NCI-H510A treated with DMSO at 0.1 percent for 48 hours (cell line): ENCODE measurements at places on chromosomes 5 and 9.

- DNase-seq = no peak
These were observed 5.3 kb downstream of the SLC34A1 start for GRCh38 chr5:177389241-177390169.

DNA sequence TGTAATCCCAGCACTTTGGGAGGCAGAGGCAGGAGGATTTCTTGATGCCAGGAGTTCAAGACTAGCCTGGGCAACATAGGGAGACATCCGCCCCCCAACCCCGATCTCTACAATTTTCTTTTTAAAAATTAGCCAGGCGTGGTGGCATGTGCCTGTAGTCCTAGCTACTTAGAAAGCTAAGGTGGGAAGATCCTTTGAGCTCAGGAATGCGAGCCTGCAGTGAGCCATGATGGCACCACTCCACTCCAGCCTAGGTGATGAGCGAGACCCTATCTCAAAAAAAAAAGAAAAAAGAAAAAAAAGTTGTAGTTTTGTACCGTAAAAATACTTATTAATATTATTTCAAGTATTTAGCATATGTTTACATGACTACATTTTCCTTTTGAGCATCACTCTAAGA, 29.3 kb downstream of the TSSK1B start:
- no peak for DNase-seq

GRCh38 chr9:134252084-134252830, 74.0 kb upstream of the RXRA start:
- DNase-seq = no peak

- no peak for DNase-seq
These were observed 182.9 kb downstream of the ARHGEF28 start for GRCh38 chr5:73808911-73809310.

- no peak for DNase-seq
These were observed 134.3 kb downstream of the MEF2C start for GRCh38 chr5:88748666-88749065.

DNA sequence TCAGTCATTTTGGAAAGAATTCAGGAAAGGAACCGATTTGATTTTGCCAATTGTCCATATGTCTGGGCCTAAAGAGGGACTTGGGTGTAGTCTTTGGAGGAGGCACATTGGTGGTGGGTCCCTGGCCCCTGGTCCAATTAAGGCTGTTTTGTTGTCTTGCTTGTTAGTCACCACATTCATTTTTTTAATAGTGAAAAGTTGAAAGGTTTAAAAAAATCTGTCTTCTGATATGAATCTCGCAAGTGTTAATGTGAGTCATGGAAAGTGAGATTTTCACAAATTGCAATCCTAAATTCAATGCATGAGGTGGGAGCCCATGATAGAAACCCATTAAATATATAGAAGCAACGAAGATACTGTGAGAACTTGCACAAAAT, 165.9 kb upstream of the OTULINL start:
- no peak for DNase-seq

GRCh38 chr9:104611213-104611612, 5.8 kb upstream of the OR13C2 start:
- no peak for DNase-seq

DNA sequence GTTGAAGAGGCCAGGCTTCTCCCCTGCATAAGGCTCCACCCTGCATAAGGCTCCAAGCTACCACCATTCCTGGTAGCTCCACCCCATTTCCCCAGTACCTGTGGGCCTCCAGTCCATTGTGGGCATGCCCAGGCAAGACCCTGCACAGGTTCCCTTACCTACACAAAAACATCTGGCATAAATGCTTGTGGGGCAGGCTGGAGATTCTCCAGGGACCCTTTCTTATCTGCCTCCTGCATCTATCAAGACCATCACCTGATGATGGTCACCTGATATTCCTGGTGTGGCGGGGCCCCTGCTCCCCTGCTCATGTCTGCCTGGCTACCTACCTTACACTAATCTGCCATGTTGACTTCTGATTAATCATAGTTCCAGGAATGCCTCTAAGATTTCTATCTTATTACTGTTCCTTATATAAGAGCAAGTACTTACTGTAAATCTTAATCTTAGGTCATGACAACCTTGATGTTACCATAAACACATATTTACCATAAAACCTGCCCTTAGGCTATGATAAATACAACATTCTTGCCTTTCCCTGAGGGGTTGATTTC, 41.0 kb downstream of the FGD3 start:
- DNase-seq = no peak

GRCh38 chr9:100479820-100480219, 6.9 kb downstream of the TMEFF1 start:
- no peak for DNase-seq

GRCh38 chr5:113505181-113505580, 8.3 kb upstream of the YTHDC2 start:
- no peak for DNase-seq

DNA sequence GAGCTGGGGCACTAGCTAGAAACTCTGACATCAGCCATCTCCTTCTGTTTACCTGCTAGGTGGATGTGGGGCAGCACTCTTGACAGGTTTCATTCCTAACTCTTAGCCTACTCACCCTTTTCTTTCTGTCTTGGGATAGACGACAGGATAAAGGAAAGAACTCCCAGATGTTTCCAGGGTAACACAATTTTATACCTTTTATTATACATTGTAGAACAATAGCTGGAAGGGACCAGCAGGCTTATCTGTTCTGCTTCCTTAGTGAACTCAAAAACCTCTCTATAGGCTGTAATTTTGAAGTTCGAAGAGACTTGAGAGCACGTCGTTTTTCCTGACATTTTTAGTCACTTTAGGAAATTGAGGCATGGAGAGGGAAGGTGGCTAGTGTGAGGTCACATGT, 13.2 kb downstream of the SPTAN1 start:
- no peak for DNase-seq

DNA sequence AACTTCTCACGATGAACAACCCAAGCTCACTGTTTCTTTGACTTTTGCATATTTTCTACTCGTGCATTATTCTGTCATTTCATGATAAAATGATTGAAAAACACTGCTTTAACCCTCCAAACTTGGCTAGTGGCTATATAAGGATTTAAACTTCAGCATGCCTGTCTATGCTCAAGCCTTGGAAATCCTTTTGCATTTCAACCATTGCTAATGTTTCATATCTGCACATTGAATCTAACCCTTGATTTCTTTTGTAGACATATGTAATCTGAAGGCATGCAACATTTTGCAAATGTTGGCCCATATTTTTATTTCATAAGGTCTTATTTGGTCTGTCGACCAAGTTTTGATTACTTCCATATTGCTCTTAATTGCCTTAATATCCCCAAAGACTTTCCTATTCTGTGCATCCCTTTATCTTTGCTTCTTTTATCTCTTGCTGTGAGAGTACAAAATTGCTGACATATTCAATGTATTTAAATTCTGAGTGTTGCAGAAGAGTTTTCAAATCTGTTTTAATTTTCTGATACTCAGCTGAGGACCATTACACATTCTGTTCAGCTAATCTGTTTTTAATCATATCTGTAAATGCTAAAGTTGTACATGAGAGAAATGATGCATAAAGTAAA, 403.7 kb upstream of the ZNF608 start:
- DNase-seq = no peak

- DNase-seq = peak; percentile 7
These were observed 2.0 kb upstream of the CCL27 start for GRCh38 chr9:34664281-34665066.

- DNase-seq = no peak
These were observed 103.1 kb downstream of the ATG10 start for GRCh38 chr5:82074950-82075349.

- DNase-seq = no peak
These were observed 19.0 kb upstream of the SCAMP1 start for GRCh38 chr5:78341440-78341839.

DNA sequence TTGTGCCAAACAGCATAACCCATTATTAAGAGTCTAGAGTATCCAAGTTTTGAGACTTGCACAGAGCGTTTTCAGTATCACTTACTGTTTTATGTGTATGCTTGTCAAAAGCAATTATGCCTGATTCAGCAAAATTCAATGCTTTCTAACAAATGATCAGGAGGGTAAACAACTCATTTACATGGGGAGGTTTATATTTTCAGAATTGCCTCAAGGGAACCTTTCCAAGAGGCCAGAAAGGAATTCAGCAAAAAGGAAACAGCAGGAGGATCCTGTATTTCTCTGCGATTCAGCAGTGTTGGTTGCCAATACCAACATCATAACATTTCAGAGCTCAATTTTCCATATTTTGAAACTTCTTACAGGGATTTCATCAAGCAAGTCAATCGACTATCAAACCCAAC, 69.3 kb upstream of the DAB2 start:
- no peak for DNase-seq

DNA sequence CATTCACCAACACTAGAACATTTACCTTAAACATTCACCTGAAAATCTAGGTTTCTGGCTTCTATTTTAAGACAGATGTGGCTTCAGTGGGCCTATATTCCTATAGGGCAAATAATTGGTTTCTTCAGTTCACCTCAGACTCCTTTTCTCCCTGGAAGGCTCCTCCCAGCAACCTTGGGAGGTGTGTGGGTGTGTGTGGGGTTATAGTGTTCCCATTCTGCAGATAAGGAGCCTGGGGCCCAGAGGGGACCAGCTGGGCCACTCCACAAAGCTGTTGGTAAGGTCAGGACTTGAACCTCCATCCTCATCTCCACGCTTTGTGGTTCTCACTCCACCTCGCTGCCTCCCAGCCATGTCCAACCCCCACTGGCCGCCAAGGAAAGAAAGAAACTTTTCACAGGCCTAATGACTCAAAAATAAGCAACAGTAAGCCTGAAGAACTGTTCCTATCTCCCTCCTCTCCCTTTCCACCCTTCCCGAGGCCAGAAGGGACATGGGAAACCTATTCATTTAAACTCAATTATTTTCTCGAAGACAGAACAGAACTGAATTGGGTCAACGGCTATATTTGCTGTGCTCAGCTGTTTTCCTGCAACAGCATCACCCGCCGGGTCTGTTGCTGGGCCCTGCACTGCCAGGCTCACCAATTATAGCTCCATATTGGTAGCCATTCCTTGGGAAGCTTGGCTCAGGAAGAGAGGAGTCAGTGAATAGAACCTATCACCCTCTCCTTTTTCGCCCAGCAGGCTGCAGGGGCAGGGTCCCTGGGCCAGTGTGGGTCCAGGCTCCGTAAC, 78.5 kb downstream of the DAB2IP start:
- no peak for DNase-seq

DNA sequence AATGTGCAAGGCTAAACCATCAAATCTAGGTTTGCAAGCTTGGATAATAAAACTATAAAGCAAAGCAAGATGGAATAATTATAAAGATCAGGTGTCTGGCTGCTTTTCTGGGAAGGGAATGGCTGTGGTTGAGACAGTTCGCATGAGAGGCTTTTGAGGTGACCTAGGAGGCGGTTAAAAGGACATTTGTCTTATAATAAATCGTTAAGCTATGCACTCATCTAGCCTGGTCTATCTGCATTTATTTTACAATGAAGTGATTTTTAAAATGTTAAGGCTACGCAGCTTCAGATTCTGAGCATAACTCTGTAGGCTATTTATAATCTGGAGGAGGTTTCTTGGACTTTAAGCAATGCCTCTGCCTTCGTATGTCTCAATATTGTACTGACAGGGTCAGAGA, 29.4 kb upstream of the MAN2A1 start:
- DNase-seq = no peak

DNA sequence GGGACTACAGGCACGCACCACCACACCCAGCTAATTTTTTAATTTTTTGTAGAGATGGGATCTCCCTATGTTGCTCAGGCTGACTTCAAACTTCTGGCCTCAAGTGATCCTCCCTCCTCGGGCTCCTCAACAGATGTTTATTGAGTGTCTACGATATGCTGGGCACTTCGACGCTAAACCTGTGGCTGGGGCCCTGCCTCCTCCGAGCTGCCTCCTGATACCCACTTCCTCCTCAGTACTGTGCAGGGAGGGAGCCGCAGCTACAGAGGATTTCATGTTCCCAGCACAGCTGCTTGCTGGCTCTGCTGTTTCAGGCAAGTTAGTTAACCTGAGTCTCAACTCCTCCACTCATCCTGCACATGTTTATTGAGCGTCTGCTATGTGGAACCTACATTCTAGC, 9.6 kb downstream of the AIF1L start:
- no peak for DNase-seq

DNA sequence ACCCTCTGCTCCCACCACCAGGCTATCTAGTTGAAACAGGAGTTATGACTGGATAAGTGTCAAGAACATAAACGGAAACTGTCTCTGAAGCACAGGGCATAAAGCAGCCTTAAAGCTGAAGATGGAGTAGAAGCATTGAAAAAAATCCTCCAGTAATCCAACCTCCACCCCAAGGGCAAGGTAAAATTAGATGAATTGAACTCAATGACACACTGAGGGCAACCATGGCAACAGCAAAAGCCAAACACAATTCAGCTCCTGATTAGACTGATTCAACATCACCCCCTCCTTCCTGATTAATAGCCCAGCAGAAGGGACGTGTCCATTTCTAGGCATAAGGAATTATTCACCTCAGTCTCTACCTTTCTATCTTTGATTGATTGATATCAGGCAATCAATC, 183.2 kb upstream of the MAP3K1 start:
- no peak for DNase-seq

GRCh38 chr5:57244331-57244730, 70.5 kb downstream of the GPBP1 start:
- no peak for DNase-seq

- no peak for DNase-seq
These were observed 62.5 kb upstream of the SPOCK1 start for GRCh38 chr5:137561608-137562007.

- DNase-seq = no peak
These were observed 289.9 kb downstream of the RAB3C start for GRCh38 chr5:58872670-58873273.

DNA sequence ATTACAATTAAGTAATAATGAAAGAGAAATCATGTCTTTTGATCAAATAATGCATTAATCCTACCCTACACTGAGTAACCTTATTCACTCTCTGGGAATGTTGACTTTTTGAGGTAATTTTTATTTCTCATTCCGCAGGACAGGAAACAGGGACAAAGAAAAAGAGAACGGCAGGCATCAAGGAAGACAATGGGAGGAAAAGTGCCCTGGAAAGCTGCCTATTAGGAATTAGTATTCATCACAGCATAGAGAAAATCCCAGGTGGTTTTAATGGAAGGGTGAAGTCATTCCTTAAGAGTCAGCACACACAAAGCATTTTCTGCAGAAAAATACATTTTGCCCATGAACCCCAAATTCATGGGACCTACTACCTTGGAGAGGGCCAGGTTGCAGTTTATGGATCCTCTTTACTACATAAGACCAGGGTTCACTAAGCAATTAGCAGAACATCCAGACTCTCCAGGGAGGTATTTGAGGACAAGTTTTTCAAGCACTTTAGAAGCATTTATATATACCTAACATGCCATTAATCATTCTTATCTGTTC, 9.4 kb downstream of the FSTL4 start:
- DNase-seq = no peak

GRCh38 chr9:8468045-8468637, 668.6 kb upstream of the DMAC1 start:
- no peak for DNase-seq
